ENCODE measurements at places on chromosomes 1 and 21.

DNA sequence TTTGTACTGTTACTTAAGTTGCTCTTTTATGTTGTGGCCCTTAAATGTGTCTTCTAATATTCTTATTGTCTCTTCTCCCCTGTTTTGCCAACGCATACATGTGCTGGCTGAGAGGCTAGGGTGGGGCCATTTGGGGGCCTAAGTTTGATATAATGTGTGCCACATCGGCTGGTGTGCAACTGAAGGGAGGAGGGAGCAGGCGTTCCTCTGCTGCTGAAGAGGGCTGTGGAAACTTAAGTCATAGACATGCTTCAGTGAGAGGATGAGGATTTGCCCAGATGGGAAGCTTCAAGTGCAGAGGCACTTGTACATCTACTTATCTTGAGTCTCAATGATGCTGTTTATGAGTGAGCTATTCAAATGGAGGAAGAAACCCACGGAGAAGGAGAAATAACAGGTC, 630.6 kb downstream of the LMO4 start:
- no peak for DNase-seq

DNA sequence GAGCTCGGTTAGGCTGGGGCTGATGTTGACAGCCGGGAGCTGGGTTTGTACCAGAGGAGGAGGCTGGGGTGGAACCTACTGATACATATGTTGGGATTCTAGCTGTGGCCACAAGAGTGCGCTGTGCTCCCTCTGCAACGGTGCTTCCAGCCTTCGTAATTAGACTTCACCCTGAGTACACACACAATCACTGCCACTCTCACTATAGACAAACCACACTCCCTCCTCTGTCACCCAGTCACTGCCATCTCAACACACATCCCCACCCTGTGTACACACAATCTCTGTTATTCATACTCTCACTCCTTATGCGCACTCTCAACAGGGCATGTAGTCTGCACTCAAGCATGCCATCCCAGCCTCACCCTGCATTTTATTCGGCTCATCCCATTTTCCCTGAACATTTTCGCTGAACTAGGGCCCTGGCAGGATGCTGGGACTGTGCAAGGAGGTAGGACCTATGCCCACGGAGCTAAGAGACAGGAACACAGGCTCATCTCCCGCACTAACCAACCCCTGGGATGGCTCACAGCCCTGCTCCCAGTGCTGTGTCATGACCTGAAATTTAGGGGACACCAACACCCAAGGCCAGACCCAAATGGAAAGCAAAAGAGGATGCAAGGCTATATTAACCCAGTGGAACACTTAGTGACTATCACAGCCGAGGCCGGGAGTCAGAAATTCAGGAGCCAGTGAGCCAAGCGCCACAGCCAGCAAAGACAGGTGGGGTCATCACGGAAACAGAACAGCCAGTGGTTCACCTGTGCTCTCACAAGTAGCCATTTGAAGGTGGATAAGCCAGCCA, 5.7 kb downstream of the GJB3 start:
- peak; percentile 73 for DNase-seq

GRCh38 chr21:34889320-34889675, 159.8 kb downstream of the RUNX1 start:
- DNase-seq: peak; percentile 51

DNA sequence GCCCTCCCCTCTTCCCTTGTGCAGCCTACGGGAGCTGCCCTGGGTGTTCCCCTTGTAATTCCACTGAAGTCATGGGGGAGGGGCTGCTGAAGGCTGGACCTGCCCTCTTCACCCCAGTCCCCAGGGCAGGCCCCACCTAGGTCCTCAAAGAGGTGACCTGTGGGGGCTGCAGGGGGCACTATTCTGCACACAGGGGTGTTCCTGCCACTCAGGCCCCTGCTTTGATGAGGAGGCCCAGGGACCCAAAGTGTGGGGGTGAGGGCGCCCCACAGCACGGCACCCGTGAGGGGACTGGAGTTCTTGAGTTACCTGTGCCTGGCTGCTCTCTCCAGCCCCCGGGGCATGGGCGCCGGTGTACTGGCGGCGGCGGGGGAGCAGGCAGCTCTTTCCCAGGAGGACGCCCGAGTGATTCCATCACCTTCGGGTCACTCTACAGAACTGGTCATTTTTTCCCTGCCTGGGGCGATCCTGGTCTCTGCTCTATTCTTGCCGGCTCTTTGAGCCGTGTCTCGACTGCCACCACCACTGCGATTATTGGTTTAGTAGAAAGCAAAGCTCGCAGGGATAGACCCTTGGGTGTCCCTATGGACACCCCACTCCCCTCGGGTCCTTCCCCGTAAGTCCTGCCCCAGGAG, 6.9 kb upstream of the PRDM16 start:
- no peak for DNase-seq

DNA sequence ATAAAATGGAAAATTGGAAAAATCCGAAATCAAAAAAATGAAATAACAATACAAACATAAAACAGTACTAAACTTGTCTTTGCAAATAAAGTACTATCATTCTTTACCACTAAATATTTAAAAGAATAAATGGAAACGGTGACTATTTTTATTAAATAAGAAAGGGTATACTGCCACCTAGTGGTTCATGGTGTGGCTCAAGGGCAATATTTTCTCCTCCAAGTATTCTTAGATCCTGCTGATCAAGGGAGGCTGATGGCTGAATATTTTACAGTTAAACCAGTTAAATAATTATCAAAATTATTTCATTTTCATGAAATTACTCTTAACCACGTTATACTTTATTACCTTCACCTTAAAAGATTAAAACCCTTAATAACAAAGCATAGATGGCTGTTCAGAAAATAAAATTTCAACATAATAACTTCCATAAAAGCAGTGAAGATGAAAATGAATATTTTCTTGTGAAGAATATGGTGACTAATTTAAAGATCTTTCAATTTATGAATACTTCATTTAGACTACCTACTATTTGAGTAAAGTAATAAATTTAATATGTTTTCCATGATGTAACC, 1793.9 kb downstream of the NCAM2 start:
- peak; percentile 11 for DNase-seq

- DNase-seq: no peak
These were observed 12.2 kb downstream of the LORICRIN start for GRCh38 chr1:153271711-153272110.

DNA sequence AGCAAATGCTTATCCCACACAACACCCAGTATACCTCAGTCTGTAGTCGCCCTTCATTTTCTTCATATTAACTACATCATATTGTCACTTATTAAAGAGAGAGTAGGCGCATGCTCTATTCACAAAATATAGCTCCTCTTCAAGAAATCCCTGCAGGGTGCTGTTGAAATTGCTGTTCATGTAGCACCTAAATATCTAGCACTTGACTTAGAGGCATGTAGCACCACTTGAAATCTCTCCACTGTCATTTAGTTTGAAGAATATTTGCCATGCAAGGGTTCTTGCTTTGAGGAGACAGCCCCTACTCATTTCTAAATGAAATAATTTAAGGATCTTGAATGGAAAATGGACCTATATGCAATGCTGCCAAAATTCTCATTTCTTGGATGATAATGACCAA, 20.9 kb upstream of the LRRC8B start:
- no peak for DNase-seq

DNA sequence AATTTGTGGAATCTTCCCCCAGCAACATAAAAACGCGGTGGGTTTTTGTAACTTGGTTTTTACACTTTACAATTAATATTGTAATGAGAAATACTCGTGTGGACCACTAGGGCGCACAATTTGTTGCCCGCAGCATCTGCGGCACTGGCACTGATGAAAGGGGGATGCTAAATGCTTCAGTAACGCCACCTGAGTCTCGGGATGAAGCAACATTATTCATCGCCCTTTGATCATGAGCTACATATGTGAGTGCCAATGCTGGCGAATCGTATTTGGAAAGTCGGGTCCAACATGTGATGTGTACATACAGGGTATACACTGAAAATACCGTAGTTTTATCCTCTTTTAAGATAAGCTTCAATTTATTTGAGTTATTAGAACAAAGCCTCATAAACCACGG, 34.2 kb upstream of the COX20 start:
- peak; percentile 15 for DNase-seq

DNA sequence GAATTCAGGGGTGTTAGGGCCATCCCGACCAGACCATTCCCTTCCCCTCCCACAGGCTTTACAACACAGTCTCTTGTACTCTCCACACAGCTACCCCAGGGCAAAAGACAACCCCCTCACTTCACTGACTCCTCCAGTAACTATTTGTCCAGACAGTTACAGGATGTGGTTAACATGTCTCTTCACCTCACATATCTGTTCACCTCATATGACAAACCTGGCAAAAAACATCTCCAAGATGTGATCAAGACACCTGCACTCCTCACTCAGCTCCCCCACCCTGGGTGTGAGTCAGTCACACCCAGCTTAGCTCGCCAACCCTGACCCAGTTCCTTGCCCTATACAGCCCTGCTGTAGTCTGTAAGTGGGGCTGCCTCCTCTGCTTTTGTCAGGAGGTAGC, 490.5 kb upstream of the CHRM3 start:
- DNase-seq: no peak

GRCh38 chr1:35886577-35887431, 3.8 kb downstream of the AGO1 start:
- DNase-seq: no peak

GRCh38 chr1:148158341-148159003, 6.4 kb upstream of the NBPF11 start:
- no peak for DNase-seq

- DNase-seq: no peak
These were observed 72.1 kb downstream of the VPS26C start for GRCh38 chr21:37195059-37195458.

DNA sequence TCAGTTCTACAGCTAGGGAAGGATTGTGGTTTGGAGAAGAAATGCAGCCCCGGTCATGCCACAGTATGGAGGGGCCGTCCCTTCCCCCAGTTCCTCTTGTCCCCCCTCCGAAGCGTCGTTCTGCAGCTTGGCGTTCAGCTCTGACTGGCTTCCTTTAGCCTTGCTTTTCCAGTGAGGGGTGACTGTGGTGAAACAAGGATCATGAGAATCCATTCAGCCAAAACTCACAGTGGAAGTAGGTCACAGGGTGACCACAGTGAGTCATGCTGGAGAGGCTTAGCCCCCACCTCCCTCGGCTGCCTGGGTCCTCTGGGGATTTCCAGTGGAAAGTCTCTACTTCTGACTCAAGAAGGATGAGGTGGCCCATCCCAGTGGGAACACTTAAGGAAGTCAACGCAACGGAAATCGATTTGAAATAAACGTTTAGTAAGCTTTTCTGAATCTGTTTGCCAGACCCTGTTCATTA, 37.3 kb upstream of the COL6A2 start:
- no peak for DNase-seq

GRCh38 chr1:30758785-30759380, 1.3 kb upstream of the LAPTM5 start:
- no peak for DNase-seq

- peak; percentile 15 for DNase-seq
These were observed 39.4 kb downstream of the KCNJ15 start for GRCh38 chr21:38295997-38296764.

GRCh38 chr21:10641107-10641506, 119.7 kb downstream of the TPTE start:
- DNase-seq: no peak

GRCh38 chr1:197916500-197916983, 630 bp upstream of the LHX9 start:
- DNase-seq: no peak

DNA sequence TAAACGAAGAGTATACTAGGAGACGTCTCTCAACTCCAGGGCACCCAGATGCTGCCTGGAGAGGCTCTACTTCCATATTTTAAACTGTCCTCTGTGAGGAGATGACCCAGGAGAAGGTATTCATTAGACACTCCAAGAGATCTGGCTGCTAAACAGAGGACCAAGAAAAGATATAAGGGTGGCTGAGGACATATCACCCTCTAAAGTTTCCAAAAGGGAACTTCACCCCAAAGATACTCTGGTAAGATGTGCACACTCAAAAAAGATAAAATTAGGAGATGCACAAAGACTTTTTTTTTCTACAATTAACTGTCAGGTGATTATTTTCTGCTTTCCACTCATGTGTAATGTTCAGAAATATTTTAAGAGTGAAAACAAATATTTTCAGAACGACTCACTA, 1.4 kb downstream of the ZNF670 start:
- DNase-seq: no peak

DNA sequence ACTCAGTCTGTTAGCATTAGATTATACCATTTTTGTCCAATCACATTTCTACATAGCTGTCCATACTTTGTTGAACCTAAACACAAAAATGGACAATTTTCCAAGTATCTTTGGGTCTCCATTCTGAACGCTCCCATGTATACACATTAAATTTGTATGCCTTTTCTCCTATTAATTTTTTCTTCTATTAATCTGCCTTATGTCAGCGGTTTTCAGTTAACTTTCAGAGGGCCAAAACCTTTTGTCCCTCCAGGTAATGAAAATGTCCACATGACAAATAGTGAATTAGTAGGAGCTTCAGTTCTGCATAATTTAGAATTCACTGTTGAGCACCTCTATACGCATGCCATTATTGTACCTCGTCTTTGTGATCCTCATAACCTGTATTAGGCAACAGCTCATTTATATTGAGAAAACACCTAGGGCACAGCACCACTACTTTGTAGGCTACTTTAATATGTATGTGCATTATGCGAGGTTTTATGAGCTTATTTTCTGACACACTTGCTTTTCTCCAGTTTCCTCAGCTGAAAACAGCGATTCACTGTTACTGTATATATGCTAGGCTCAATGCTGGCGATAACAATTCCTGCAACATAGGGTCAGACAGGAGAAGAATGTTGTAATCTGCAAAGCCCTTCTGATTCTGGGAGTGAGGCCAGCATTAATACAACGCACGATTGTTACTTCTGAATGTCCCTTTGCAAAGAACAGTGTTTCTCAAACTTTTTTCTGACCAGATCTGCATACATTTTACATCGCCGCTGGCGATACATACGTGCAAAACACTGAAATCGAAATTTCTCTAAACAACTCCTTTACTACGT, 1.1 kb upstream of the ABCD3 start:
- DNase-seq: no peak

DNA sequence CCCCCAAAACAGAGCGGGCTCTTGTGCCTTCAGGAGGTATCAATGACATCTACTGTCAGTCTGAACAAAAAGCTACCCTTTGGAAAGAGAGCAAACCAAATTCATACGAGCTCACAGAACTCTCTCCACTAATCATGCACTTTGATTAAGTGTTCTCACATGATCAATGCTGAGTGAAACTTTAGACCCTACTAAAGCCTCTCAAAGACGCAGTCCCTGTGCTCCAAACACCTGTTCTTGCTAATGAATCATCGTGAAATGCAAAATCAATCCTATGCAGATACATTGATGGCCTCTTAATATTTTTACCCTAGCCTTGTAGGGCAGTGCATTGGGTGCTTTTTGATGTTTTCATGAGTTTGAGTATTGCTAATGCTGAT, 113.4 kb downstream of the ZBTB18 start:
- no peak for DNase-seq

GRCh38 chr1:62439652-62440371, 3.0 kb downstream of the USP1 start:
- no peak for DNase-seq

DNA sequence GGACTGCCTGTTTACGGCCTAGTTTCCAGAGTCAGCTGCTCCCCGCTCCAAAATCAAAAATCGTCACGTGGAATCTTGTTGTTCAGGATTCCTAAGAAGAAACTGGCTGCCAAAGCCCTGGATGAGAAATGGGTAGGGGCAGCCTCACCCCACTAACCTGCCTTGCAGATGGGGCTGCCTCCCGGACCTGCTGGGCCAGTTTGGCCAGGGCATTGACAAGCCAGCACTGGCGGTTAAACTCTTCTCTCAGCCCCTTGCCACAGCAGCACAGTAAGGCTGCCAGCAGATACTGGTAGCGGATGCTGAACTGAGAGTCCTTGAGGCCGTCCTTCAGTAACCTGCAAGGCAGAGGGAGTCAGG, 31.6 kb upstream of the PPP1R15B start:
- no peak for DNase-seq

All from endothelial cell (in vitro differentiated cells).